ENCODE measurements at places on chromosomes 1 and 21.

DNA sequence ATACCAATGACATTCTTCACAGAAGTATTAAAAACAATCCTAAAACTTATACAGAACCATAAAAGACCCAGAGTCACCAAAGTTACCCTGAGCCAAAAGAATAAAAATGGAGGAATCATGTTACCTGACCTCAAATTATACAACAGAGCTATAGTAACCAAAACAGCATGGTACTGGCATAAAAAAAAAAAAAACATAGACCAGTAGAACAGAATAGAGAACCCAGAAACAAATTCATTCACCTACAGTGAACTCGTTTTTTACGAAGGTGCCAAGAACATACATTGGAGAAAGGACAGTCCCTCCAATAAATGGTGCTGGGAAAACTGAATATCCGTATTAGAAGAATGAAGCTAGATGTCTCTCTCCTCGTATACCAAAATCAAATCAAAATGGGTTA lies 2.6 kb upstream of the GNG5 start:
- no peak for DNase-seq

GRCh38 chr1:1202831-1203560 lies 3.4 kb downstream of the TNFRSF18 start:
- peak; percentile 49 for DNase-seq

GRCh38 chr1:118992237-118992825 lies 4.2 kb upstream of the TBX15 start:
- DNase-seq: no peak

- DNase-seq: peak; percentile 37
Measured at GRCh38 chr1:56437959-56438358, 141.4 kb downstream of the PLPP3 start.

DNA sequence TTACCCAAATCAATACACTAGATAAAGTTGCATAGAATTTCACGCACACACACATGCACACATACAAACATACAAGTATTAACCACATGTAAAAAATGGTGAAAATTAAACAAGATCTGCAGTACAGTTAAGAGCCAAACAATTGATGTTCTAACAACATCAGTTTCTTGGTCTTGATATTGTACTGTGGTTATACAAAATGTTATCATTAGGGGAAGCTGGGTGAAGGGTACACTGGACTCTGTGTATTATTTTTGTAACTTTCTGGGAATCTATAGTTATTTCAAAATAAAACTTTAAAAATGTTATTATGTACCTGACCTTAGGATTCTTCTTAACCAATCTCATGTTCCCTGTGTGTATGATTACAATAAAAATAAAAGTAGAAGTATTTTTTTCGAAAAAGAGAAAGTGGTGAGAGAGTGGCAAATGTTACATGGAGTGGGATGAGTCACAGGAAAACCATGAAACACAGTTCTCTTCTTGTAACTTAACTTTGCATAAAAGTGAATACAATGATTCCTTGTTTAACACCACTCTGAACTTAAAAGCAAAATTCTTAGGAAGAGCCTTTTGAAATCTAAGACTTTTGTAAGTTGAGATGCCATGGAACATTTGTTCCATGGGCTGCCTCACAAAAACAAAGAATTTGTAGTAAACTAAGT lies 101.6 kb upstream of the RUNX1 start:
- peak; percentile 62 for DNase-seq
